ENCODE measurements at places on chromosomes 3 and 15.
A peak's percentile ranks its signal among the peaks of the same experiment; 100 is the strongest.

- no peak for DNase-seq
Observed at GRCh38 chr15:38012894-38013293, 78.5 kb downstream of the TMCO5A start.

DNA sequence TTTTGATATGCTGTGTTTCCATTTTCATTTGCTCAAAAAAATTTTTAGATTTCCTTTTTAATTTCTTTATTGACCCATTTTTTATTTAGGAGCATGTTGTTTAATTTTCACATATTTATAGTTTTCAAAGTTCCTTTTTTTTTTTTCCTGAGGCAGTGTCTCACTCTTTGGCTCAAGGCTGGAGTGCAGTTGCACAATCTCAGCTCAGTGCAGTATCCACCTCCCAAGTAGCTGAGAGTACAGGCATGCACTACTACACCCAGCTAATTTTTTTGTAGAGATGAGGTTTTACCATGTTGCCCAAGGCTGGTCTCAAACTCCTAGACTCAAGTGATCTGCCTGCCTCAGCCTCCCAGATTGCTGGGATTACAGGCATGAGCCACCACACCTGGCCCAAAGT, 36.2 kb downstream of the PFN2 start:
- DNase-seq, result no peak

DNA sequence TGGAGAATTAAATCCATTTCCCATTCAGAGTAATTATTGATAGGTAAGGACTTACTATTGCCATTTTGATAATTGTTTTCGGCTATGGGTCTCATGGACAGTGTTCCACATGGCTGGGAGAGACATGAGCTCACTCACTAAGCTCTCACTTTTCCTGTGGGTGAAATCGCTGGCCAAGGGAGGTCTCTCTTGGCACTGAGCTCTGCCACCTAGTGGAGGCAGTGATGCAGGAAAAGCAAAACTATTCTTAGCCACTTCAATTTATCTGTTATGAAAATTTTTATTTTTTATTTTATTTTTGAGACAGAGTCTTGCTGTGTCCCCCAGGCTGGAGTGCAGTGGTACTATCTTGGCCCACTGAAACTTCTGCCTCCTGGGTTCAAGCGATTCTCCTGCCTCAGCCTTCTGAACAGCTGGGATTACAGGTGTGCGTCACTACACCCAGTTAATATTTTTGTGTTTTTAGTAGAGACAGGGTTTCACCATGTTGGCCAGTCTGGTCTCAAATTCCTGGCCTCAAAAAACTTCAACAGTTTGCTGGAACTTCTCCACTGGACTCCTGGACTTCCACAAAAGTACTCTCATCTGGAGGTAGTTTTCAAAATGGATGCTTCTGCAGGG, 4.7 kb upstream of the RNF13 start:
- DNase-seq, result peak; percentile 68

GRCh38 chr3:190499122-190499521, 14.8 kb upstream of the IL1RAP start:
- no peak for DNase-seq

DNA sequence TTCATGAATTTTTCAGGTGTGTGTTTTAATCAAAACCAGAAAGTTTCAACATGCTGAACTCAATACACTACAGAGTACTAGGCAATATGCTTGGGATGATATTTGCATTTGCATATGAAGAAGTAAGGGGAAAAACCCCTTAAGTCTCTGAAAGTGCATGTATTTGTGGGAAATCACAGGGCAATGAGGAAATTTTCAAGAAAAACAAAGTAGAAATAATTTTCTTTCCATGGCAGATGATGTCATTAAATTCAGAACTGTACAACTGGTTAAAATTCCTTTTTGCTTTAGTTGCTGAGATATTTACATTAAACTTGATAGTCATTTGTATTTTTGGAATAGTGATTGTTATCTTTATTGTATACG, 294.0 kb upstream of the TBC1D5 start:
- no peak for DNase-seq

DNA sequence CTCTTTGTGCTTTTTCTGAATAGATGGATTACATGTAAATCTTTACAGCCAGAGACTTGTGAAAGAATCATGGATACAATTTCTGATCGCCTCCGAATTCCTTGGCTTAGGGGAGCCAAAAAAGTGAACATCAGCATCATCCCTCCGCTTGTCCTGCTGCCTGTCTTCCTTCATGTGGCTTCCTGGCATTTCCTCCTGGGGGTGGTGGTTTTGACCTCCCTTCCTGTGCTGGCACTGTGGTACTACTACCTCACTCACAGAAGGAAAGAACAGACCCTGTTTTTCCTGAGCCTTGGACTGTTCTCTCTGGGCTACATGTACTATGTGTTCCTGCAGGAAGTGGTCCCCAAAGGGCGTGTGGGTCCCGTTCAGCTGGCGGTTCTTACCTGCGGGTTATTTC, 5.9 kb downstream of the ZDHHC23 start:
- no peak for DNase-seq

- no peak for DNase-seq
Observed at GRCh38 chr3:55333046-55333445, 154.1 kb downstream of the WNT5A start.

- no peak for DNase-seq
Observed at GRCh38 chr15:72835294-72835890, 51.8 kb upstream of the ADPGK start.

DNA sequence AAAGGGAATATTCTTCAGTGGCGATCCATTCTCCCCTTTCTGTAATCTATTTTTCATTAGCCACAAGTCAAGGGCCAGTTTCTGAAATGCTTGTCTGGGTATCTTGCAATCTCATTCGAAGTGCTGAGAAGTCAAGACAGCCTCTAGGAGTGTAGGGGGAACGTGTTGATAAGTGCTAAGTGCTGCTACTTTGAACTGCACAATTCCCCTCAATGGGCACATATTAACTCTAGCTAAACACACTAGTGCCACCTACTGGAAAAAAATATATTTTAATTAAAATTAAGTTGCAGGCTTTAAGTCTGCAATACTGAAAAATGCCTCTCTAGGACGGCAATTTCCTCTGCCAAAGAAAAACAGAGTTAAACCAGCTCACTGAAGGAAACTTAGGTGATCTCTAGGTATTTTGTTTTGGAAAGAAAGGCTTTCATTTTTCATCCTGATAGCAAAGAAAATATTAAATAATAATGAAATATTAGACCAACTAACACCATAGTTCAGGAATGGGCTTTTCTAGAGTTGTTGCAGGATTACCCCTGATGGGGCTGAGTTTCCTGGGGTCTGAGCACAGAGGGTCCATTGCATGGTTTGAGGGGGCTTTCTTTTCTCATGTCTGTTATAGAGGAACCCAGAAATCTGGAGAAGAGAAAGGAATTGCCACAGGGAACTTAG, 181.9 kb upstream of the KBTBD8 start:
- no peak for DNase-seq

GRCh38 chr15:99390667-99391066, 139.4 kb downstream of the LRRC28 start:
- no peak for DNase-seq

DNA sequence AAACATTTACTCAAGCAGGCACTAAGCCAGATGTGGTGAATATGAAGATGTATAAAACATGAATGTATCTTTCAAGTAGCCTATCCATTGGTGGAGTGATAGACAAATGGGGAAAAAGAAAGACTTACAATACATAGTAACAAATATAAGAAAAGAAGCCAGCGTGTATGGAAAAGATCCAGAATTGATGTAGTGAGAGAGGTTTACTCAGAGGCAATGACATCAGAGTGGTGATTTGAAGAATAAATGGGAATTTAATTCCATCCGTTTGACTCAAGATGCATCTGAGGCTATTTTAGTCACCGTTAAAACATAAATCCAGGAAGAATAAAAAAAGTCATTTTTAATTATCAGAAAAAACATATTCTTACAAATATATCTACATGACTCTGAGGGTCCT, 162.6 kb downstream of the IL1RAP start:
- no peak for DNase-seq

- no peak for DNase-seq
Observed at GRCh38 chr15:63151665-63152064, 5.6 kb downstream of the RPS27L start.

DNA sequence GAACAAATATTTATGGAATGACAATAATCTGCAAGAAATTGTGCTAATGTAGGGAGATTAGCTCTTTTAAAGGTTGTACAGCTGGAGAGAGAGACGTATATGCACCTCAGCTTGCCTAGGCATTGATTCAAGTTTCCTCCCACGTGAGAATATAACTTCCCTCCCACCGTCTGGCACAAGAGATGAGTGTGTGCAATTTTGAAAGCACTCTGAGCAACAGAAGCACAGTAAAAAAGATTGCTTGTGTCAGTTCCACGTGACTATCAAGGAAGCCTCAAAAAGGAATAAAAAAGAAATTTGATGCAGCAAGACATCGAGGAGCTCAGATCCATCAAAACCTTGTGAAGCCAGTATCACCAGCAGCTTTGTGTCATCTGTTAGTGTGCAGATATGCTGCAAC, 435.3 kb downstream of the TUSC7 start:
- DNase-seq, result no peak

GRCh38 chr15:78422571-78423340, 15.3 kb upstream of the IREB2 start:
- DNase-seq, result peak; percentile 69

GRCh38 chr3:125165189-125165947, 47.2 kb downstream of the SLC12A8 start:
- no peak for DNase-seq

- no peak for DNase-seq
Observed at GRCh38 chr15:75695220-75695619, 17.4 kb downstream of the CSPG4 start.

- no peak for DNase-seq
Observed at GRCh38 chr3:89368846-89369245, 261.4 kb downstream of the EPHA3 start.

GRCh38 chr3:161647936-161648470, 151.4 kb downstream of the OTOL1 start:
- no peak for DNase-seq

DNA sequence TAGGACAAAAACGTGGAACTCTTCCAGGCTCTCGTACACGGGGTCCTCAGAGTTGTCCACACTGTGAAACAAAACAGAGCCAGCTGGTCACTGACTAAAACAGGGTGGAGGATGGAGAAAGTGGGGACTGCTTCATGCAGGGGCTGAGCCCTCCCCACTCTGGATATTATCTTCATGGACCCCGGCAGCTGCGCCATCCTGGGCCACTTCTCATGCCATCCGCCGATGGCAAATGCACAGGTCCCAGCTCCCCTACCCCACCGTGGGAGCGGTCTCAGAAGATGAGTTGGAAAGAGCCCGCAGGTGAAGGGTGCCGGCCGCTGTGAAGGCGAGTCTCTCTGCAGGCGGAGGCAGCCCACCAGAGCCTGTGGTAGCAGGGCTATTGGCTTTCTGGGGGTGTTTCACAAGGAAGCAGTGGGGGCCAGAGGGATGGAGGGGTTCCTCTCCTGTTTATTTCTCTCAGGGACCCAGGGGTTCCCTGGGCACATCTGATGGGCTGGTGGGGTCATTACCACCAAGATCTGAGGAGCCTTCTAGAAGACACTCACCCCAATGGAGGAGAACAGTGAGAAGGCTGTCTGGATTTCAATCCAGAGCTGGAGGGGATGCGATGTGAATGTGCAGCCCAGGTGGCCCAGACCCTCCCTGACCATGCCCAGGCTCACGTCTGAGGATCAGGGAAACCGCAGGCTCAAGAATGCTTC, 177.3 kb downstream of the KLF13 start:
- no peak for DNase-seq

GRCh38 chr3:49878686-49879085, 9.0 kb upstream of the CAMKV start:
- no peak for DNase-seq

DNA sequence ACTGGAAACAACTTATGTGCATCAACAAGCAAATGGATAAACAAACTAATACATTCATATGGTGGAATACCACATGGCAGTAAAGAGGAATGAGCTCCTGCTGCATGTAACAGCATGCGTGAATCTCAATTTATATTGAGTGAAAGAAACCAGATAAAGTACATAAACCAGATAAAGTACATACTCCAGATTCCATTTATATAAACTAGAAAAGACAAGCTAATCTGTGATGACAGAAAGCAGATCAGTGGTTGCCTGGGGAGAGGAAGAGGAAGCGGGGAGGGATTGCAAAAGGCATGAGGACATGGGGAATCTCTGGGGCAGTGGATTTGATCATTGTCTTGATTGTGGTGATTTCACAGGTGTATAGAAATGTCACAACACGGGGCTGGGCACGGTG, 34.2 kb downstream of the LIMD1 start:
- DNase-seq, result no peak

DNA sequence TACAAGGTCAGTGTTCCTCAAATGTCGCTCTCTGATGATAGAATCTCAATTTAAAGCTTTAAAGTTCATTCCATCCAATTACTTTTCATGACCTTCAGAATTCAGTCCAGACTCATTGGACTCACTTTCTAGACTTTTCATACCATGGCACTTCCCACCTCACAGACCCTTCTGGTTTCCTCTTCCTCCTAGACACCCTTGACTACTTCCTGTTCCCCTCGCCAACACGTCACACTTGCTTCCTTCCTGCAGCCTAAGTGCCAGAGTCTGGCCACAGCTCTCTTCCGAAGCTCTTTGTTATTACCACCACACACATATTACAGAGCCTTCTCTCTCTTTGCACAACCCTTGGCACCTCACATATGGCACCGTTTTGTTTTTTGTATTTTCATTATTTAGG, 59.1 kb upstream of the UMPS start:
- DNase-seq, result no peak

GRCh38 chr3:119642746-119643473, 17.5 kb downstream of the POPDC2 start:
- DNase-seq, result peak; percentile 27

GRCh38 chr3:167740961-167741587, 5.6 kb downstream of the SERPINI1 start:
- peak; percentile 29 for DNase-seq

GRCh38 chr3:72549761-72550581, 298.3 kb downstream of the SHQ1 start:
- peak; percentile 12 for DNase-seq

- no peak for DNase-seq
Observed at GRCh38 chr3:44896440-44896839, 22.0 kb downstream of the TGM4 start.

DNA sequence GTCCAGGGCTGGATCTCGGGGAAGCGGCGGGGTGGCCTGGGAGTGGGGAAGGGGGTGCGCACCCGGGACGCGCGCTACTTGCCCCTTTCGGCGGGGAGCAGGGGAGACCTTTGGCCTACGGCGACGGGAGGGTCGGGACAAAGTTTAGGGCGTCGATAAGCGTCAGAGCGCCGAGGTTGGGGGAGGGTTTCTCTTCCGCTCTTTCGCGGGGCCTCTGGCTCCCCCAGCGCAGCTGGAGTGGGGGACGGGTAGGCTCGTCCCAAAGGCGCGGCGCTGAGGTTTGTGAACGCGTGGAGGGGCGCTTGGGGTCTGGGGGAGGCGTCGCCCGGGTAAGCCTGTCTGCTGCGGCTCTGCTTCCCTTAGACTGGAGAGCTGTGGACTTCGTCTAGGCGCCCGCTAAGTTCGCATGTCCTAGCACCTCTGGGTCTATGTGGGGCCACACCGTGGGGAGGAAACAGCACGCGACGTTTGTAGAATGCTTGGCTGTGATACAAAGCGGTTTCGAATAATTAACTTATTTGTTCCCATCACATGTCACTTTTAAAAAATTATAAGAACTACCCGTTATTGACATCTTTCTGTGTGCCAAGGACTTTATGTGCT, 527 bp downstream of the B2M start:
- peak; percentile 72 for DNase-seq

GRCh38 chr15:78098131-78098755, 5.9 kb downstream of the SH2D7 start:
- DNase-seq, result no peak

All from stimulated activated CD4-positive, alpha-beta T cell treated with anti-CD3 and anti-CD28 coated beads, Interleukin-15, amount 100 ng/mL, for 24 hours (primary cell).